ENCODE measurements at places on chromosomes 2 and 18.

DNA sequence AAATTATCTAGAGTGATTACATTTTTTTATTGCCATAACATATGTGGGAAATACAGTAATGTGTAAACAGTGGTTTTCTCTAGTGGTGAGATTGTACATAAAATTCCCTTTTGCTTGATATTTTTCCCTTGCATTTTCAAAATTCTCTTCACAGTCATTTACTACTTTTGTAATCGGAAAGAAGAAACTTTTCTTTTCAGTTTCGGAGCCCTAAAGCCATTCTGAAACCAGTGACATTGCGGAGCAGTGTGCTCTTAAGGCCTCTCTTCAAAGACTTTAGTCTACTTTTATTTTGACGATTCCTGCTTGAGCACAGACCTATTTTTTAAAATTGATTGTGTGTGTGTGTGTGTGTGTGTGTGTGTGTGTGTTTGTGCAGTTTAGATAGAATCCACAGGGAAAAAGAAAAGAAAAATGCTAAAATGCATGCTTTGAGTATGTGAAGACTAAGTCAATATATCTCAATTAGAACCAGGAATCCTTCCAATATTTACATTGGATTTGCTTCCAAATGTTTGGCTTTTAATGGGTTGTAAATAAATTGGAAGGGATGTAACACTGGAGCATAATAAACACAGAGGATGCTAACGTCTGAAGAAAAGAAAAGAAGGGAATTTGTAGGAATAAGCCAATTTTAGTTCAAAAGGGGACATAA lies 357.4 kb downstream of the RND3 start:
- DNase-seq, result peak; percentile 47

DNA sequence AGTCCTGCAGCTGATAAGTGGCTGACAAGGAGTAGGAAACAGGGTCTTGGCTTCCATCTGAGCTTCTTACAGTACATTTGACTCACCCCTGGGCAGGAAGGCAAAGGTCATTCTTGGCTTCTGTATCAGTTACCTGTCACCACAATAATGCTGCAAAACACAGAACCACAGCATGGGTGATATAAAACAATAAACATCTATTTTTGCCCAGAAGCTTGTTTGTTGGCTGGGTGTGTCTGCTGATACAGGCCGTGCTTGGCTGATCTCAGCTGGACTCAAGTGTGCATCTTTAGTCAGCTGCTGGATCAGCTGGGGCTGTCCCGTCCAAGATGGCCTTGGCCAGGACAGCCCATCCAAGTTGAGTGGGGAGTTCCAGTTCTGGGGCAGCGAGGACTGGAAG lies 34.7 kb downstream of the ONECUT2 start:
- DNase-seq, result no peak

- DNase-seq, result no peak
Observed at GRCh38 chr2:143754742-143755141, 625.5 kb downstream of the ARHGAP15 start.

DNA sequence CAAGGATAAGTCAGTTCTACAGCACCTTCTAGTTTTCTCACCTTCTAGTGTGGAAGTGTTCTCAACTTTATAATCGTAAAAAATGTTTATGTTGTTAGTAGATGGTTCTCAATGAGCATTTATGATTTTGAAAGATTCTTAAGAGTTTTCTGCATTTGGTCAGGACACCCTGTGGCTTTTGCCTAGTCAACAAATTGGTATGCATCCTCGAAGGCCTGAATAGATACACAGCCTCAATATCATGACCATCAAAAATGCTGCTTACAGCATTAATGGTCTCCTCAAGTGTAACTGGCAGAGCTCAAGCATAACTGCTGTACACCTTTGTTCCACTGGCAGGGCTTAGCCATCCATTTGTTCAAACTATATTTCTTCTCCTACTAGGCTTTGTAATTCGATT lies 96.7 kb downstream of the CRACDL start:
- DNase-seq, result no peak

GRCh38 chr18:45551142-45551815 lies 64.0 kb upstream of the SLC14A2 start:
- no peak for DNase-seq

GRCh38 chr2:36394804-36395203 lies 39.2 kb downstream of the CRIM1 start:
- DNase-seq, result no peak

- DNase-seq, result no peak
Observed at GRCh38 chr2:208366215-208367127, 40.1 kb upstream of the PTH2R start.

DNA sequence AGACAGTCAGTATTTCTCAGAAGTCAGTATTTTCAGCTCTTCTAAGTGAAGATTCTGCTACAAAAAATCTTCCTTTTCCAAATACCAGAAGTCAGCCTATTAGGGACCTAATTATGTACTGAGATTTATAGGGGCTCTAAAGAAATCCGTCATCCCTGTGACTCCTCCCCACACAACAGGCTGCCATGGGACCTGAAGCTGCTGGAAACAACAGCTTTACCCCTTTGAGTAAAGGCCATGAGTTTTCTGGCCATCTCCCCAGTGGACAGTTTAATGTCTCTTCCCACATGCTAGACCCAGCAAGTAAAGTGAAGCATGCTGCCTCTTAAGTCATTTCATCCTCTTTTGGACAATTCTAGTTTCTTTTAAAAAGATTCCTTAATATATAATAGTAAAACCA lies 255.7 kb upstream of the ACVR2A start:
- no peak for DNase-seq

DNA sequence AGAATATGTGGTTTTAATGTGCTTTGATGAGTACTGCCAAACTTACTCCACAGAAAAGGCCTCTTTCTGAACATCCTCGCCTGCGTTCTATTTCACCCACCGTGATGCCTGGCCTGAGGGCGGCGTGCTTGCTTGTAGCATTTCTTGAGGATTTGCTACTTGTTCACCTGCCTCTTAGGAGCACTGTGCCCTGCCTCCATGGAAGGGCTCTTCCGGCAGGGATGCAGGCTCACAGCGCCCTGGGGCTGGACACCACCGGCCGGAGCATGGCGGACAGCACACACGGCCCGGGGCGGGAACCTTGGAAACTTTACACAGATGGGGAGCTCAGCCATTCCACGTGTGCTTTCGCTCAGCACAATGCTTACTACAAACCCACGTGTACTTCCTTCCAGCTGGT lies 37.1 kb downstream of the ANO7 start:
- DNase-seq, result no peak

- DNase-seq, result no peak
Observed at GRCh38 chr18:67331857-67332256, 184.7 kb downstream of the DSEL start.

DNA sequence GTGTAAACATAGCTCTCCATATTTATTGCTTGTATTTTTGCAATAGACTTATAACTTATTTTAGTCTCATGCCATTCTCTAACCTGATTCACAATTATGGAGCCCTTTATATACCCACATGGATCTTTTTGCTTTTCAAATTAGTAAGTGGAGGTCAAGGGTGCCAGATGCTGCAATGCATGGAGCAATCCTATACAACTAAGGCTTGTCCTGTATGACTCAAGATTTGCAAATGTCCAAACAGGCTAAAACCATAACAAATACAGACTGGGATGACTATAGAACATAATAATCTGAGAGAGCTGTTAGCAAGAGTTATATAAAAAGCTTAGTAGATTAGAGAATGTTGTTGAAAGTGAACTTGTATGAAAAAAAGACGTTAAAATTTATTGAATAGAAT lies 690.4 kb upstream of the NRXN1 start:
- DNase-seq, result no peak

DNA sequence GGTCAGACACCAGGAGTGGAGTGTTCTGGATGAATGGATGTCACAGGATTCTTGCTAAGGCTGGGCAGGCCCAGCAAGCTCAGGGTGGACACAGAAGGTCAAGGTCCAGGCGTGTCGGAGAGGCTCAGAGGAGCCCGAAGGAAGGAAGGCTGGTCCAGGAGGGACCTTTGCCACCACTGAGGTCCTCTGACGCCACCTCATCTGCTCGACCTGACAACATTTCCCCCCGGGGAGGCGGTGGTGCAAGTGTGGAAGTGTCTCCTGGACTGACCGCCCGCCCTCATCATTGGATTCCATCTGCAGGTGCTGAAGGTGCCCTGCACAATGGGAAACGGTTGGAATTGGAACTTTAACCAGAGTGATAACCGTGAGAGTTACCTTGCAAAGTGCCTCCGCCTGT lies 124.6 kb downstream of the RTP5 start:
- DNase-seq, result no peak

DNA sequence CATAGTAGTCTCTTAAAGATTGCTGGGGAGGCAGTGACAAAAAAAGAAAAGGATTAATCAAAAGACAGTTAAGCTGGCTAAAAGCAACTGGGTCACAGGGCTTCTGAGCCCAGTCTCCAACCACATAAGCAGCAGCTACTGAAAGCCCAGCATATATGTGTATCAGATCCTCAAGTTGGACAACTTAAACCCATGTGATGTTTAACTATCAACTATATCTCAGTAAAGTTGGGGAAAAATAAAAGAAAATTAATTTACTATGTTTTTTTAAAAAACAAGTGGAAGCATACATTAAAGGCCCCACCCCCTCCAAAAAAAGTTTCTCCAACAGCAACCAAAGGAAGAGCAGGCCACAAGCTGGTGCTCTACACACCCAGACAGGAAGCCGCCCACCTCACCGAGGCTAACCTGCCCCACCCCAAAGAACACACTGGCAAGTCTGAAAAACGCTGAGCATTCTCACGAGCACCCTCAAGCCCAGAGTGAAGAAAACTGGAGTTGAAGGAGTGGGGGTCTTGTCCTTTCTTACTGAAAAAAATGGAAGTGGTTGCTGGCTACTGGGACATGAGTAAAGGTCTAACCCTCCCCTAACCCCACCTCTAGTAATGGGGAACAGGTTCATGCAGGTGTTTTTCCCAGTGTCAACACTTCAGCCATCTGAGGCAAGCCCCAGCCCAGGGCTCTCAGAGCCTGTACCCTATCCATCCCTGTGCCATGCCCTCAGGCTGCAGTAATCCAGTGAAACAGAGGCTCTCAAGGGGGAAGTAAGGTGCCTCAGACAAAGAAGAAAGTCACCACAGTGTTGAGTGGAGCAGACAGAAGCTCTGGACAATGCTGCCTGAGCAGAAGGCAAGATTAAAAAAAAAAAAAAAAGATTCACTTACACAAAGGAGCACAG lies 106.3 kb downstream of the GYPC start:
- no peak for DNase-seq

DNA sequence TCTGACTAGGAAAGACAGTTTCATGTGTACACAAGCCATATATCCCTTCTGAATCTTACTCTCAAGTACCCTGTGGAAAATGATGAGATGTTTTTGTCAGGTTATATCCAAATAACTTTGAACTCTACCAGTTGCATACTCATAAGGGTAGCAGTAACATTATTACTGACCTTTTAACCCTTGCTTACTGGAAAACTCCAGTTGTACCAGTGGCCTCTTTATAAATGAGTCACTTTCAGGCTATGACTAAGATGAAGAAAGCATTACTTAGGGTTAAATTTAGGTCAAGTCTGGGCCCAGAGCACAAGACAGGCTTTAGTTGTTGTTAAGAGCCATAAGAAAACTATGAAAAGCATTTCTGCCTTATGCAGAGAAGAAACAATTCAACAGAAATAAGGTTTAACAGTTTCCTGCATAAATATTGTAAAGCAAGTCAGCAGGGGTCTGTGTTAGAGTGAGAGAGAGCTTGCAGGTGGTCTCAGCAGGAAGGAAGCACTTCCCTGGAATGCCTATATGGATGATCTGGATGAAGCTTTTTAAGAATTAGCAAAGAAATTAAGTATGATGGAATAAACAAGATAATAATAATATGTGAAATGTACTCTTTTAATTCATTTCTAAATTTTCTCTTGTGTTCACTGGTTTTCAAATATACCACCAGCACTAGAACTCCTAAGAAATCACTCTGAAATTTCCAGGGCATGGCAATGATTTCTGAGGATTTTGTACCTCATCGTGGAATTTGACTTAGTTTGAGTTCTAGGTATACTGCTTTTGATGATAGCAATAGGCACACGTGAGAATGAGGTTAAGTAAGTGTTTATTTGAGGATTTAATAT lies 126.6 kb downstream of the UBE2E3 start:
- no peak for DNase-seq

DNA sequence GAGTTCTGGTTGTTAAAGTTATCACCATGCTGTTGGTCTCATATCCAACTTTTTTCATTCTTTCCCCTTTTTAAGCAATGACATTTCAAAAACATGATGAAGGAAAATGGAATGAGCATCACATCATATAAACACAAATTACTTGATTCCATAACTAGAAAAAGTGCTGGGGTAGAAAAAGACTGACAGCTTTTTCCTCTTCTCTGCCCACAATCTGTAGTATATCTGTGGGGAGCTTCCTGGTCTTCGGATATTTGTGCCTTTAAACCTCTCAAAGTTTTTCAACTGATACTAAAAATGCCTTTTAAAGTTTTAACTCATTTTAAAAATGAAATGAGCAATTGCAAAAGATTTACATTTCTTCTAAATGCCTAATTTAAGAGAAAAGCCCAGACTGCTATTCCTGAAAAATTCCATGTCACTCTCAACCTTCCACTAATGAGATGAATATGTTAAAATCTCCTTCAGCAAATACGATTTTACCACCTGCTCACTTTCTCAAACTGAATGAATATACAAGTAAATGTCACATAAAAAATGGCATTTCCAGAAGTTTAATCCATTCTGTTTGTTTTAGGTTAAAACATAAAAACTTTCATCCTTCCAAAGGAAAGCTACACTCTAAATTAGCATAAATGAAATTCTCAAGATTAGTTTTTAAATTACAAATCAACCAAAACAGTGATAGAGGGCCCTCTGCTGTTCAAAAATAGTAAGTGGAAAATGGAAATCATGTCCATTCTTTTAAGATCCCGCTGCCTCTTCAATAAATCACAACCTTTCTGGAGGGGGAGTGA lies 2.1 kb downstream of the DNAH7 start:
- peak; percentile 47 for DNase-seq

DNA sequence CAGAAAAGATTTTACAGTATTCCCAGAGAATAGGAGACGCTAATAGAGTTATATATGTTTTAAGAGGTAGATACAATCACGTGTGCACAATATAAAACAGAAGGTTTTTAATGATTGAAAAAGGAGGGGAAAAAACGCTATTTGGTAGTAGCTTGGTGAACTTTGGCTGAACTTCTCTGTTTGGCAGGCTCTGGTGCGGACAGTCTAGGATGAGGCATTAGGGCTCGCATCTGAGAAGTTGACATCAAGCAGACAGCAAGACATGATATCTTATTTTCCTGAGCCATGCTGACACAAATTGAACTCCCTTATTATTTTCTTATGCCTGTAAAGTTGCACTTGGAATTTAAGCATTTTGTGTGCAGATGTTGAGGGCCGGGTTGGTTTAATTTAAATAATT lies 176.6 kb downstream of the EN1 start:
- DNase-seq, result no peak

- DNase-seq, result no peak
Observed at GRCh38 chr2:86031151-86031550, 74.5 kb downstream of the POLR1A start.

DNA sequence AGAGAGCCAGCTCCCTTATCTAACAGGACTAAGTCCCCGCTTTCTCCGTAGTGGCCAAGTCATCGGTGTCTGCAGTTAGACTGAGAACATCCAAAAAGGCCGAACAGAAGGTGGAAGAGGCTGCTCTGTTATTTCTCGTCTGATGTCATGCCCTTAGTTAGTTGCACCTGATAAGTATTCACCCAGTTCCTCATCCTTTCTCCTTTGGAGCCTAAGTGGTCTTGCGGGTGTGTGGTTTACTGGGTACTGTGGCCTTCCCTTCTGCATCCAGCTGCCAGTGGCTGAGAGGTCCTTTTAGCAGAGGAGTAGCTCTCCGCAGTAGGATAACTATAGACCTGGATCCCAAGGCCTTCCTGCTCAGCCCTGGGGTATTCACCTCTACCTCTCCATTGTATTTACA lies 211.6 kb downstream of the BCL2 start:
- no peak for DNase-seq
